ENCODE measurements at places on chromosomes 1 and 21. TPM values are rescaled to one million over a fixed set of nuclear protein-coding genes. Genes with fewer than 3 reads are reported as not detected.

LYPD8 gene
- total RNA-seq = not detected

DNA sequence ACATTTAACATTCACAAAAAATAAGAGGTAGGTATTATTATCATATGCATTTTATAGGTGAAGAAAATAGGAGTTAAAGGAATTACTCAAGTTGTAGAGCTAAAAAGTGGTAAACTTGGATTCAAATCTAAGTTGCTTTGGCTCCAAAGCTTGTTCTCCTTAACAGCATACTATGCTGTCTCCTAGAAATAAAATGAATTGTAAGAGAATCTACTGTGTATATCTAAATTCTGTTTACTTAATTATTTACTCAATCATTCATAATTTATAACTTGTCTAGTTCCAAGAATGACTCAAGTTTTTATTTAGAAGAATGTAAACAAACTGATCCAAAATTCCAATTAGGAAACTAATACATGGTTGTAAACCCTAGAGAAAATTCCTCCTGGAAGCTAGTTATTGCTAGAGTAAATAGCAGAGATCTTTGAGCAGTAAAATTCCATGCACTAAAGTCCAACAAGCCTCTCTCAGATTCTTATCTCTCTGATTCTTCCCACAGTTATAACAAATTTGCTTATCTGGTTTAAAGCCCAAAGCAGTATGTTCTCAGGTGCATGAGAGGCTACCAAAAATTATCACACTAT, 132.5 kb upstream of the DPT start:
- no peak for DNase-seq

- DNase-seq = no peak
Observed at GRCh38 chr1:30462826-30463425, 260.5 kb downstream of the MATN1 start.

DMRTA2 gene
- not detected for total RNA-seq

DNA sequence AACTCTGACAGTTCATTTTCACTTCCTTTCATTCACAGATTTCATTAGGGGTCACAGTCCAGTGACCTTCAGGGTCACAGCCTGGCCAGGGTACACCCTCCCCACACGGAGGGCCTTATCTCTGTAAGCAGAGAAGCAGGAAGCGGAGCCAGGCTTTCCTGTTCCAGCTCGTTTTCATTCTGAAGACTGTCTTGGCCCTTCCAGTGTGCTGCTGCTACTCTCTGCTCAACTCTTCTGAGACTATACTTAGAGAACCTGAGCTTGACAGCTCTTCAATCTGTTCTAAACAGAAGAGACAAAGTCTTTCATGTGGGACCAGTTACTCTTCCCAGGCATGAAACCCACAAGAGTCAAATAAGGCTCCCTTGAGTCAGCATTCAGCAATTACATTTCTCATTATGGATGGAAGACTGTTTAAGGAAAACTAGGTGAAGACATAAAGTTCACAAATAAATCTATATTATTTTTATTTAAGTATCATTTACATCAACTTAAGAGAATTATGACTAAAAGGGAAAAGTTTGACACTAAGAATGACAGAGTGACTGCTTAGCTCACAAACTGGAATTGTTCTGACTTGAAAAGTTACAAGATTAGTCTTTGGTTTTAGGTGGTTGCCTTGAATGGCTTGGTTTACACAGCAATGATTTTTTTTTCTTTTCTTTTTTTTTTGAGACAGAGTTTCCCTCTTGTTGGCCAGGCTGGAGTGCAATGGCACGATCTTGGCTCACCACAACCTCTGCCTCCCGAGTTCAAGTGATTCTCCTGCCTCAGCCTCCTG, 4.8 kb upstream of the TDRD10 start:
- DNase-seq = no peak

- DNase-seq = no peak
Observed at GRCh38 chr1:205182930-205183329, 28.6 kb downstream of the DSTYK start.

OR2G6 gene
- total RNA-seq = not detected

FMO2 gene
- total RNA-seq = 22.5 TPM

- no peak for DNase-seq
Observed at GRCh38 chr1:118381197-118381869, 196.3 kb upstream of the SPAG17 start.

DNA sequence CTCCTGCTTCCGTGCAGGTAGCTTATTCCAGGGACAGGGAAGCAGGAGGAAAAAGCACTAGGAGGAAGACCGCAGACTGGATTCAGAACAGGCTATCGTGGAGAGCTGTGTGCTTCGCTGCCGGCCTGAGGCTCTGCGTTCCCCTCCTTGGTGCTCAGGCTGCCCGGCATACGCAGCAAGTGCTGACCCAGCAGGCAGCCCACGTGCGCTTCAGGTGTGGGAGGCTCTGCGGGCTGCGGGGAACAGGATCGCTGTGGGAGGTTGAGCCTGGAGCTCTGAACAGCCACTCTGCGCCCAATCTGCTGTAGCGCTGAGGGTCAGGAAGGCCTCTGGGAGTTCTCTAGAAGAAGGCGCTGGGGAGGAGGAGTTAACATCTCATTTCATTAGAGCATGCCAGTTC, 27.9 kb downstream of the DOP1B start:
- no peak for DNase-seq

TMEM269 gene
- 0.19 TPM for total RNA-seq

ACTL8 gene
- total RNA-seq = not detected

DNA sequence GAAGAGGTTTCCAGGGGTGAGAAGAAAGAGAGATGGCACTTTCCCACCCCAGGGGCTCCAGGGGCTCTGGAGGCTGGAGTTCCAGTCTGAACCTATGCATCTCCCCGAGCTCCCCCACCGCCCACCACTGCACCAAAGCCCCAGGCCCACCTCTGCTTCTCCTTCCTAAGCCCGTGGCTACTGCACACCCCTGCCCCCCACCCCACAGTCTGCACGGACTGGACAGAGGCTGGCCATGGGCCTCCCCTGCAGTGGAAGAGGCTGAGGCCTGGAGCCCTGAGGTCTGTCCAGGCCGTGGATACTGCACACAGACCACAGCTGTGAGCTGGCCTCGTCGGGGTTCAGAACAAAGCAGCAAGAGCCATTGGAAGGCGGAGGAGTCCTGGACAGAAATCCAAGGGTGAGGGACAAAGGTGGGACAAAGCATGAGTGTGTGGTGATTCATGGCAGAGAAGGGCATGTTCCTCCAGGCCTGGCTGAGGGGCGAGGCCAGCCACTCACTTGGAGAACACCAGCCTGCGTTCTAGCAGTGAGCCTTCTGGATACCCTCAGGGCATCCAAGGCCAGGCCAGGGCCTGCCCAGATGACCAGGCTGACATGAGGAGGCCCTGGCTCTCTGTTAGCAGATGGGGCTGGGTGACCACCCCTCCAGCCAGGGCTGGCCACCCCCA, 244.8 kb upstream of the VAMP3 start:
- DNase-seq = no peak

DNA sequence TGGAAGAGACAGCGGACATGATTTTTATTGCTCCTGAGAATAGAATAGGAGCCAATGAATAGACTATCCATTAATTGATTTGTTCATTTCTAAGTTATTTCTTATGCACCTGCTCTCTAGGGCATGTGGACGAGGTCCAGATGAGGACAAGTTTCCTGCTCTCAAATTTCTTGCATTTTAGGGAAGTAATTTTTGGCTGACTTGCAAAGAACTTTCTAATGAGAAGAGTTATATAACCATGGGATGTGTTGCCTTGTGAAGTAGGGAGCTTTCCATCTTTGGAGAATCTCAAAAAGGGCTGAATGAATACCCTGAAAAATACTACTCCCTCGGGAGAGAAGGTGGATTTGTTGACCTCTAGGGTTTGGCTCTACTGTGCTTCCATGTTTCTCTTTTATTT, 243.0 kb downstream of the KIF26B start:
- no peak for DNase-seq

- no peak for DNase-seq
Observed at GRCh38 chr1:50422946-50423669, at the start of gene DMRTA2. Gene DMRTA2 (minus strand): TSS chr1:50423443. CDS start chr1:50421536, 1,907 bp downstream.

GRCh38 chr1:88462488-88463261, 221.4 kb upstream of the PKN2 start:
- DNase-seq = no peak

DNA sequence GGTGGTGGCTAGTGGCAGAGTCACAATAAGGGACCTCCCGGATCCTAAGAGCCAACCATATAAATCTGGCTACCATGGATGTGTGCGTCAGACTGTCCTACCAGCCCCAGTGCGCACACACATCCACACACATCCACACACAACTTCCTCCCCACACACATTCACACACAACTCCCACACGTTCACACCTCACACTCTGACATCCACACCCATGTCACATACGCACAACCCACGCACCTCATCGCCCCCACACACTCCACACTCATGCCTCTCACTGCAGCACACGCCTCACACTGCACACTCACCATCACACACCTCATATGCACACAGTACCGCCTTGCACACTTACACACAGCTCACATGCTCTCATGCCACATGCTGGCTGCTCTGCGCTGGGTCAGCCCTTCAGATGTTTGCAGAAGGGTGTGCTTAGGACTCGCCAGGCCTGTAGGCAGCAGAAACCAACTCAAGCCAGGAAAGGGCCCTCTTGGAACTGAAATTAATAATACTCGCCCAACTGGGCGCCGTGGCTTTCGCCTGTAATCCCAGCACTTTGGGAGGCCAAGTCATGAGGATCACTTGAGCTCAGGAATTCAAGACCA, 3.0 kb downstream of the LDLRAD2 start:
- no peak for DNase-seq

DNA sequence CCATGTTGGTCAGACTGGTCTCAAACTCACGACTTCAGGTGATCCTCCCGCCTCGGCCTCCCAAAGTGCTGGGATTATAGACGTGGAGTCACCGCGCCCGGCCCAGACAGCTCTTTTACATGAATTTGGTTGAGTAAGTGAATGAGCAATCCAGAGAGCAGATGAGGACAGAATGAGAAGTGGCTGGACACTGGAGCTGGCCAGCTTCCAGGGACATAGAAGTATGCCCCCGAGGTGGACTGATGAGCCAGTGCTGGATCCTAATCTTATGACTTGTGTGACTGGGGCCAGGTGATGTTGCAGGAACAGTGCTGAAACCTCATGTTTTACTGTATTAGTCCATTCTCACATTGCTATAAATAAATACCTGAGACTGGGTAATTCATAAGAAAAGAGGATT, 35.9 kb upstream of the KANK4 start:
- DNase-seq = peak; percentile 74

IQCC gene
- 0.93 TPM for total RNA-seq

DNA sequence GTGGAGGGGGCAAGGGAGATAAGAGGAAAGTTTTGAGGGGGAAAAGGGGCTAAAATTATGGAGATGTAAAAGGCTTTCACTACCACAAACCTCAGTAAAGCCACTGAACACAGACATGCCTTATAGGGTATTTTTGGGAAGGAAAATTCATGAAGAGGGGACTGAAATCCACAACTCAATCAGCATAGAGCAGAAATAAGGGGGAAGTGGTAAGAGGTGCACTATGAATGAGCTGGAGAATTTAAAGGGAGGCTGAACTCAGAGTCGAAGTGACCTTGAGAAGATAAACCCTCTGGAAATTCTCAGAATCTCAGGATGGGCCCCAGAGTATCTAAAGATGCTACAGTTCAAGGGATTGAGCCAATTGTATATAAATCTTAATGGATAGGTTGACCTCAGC, 15.3 kb downstream of the RHEX start:
- DNase-seq = no peak

CLCNKA gene
- total RNA-seq = 0.80 TPM

GRCh38 chr1:112346801-112347350, 49.1 kb upstream of the CTTNBP2NL start:
- no peak for DNase-seq

KISS1 gene
- not detected for total RNA-seq

- DNase-seq = no peak
Observed at GRCh38 chr1:67348586-67349252, 41.0 kb downstream of the IL12RB2 start.

GRCh38 chr1:156655904-156656516, 14.1 kb downstream of the BCAN start:
- no peak for DNase-seq

MEX3A gene
- total RNA-seq = not detected

DNA sequence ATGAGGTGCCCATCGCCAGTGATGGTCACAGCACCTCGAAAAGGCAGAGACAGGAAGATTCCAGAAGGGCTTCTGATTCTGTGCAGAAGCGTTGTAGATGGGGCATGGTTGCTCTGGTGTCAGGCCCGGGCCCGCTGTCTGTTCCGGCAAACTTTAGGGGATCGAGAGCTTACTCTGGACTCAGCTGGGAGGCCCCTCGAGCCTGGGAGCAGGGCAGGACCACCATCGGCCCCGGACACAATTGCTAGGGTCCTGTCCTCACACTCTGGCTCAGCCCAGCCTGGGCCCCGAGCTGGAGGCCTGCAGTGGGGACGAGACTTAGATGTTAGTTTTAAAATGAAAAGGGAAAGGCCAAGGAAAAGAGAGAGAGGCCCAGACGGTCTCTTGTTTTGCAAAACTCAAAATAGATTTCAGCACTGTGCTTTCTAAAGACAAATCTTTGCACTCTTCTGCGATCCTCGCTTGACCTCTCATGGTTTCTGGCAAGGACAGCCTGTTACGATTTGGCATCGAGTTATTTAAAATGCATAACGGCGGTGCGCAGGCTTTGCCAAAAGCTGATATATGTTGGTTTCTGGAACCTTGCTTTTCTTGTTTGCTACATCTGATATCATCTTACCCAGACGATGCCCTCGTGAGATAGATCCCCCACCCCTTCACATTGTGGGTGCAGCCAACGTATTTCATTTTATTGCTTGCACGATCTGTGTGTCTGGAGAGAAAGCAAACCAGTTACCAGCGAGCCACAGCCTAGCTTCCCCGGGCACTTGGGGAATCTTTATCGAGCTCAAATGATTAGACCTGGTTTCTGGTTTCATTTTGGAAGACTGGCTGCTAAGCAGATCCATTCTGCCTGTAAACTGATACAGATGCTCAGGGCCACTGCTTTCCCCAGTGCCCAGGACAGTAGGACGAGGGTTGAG, 58.0 kb downstream of the PRDM16 start:
- DNase-seq = no peak

- DNase-seq = no peak
Observed at GRCh38 chr21:44084496-44085241, 22.5 kb upstream of the PWP2 start.

CYP4B1 gene
- total RNA-seq = 67.1 TPM

GRCh38 chr1:212012034-212012740, 23.2 kb downstream of the INTS7 start:
- peak; percentile 17 for DNase-seq

DNA sequence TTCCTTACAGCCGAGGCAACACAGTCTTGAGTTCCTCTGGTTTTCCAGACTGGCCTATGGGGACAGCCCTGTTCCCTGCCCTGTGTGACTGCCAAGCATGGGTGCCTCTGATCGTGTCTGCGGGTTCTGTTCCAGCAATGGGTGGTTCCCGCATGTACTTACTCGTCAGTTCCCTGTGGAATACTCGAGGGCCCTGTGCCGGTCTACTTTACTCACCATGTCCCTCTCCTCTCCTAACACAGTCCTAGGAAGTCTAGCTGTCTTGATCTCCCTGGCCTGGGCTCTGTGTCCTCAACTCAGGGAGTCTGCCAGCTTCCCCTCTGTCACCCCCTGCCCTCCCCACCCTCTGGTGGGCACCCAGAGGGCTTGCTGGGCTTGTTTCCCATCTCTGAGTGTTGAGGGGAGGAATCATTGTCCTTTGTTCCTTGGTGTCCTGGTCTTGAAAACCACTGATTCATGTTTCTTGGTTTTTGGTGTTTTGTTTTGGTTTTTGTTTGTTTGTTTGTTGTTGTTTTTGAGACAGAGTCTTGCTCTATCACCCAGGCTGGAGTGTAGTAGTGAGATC, 36.0 kb downstream of the TRAPPC10 start:
- DNase-seq = no peak
